Mononuclear cell (primary cell): ENCODE measurements at places on chromosomes 7 and 10. TPM values are rescaled to one million over a fixed set of nuclear protein-coding genes. Genes with fewer than 3 reads are reported as not detected.

Gene TMEM139
- 0.10 TPM for total RNA-seq

Gene TBXAS1
- total RNA-seq = 67.8 TPM

Gene PAX4
- not detected for total RNA-seq

Gene ELFN1
- under 0.01 TPM for total RNA-seq

Gene CAPZA2
- 201 TPM for total RNA-seq

Gene HABP2
- not detected for total RNA-seq
